Vagina (tissue), 2 donors: ENCODE measurements at places on chromosomes 16 and 17.

DNA sequence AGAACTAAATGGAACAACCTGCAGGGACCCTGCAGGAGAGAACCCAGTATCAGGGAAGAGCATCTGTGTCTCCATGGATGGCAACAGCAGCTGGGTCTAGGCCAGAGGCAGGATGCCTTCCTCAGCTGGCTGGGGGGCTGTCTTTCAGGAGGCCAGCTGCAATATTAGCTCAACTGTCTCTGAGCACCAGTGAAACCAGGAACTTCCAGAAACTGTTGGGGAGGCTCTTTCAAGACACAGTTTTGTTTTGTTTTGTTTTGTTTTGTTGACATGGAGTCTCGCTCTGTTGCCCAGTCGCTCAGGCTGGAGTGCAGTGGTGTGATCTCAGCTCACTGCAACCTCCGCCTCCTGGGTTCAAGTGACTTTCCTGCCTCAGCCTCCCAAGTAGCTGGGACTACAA is 7.6 kb downstream of the GPR142 start:
- no peak for DNase-seq

DNA sequence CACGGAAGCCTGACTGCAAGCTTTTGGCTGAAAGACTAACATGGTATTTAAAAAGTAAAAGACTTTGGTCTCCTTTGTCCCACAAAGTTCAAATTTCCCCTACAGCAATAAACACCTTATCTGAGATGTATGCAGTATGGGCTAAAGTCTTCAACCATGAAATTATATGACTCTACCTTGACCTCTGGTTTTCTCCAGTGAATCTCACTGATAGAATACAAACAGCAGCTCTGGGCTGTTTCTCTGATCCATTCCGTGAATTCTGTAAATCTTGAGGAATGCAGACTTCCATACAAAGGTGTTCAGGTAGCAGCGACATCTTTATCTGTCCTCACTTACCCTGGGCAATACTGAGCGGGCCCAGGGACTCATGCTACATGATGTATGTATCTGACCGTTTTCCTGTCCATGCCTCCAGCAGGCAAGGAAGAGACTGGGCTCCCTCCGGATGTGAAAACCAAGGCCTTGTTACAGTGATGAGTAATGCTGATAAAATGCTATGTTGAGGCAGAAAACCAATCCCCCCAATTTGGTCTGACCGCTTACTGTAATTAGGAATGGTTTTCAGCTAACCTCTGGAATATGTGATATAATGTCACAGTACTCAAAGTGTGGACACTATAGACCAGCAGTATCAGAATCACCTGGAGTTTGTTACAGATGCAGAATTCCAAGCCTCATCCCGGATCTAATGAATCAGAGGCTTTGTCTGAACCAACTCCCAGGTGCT is 589.8 kb downstream of the HS3ST4 start:
- no peak for DNase-seq

GRCh38 chr17:17060930-17061329 is 18.7 kb downstream of the MPRIP start:
- DNase-seq = no peak

- no peak for DNase-seq
Measured at GRCh38 chr17:76840884-76841775, 27.1 kb upstream of the MGAT5B start.
